ENCODE measurements at places on chromosomes 13 and 19.

GRCh38 chr13:29502391-29503008 is 93.0 kb downstream of the SLC7A1 start:
- DNase-seq, result no peak

- DNase-seq, result no peak
Observed at GRCh38 chr13:107373551-107373950, 805.6 kb upstream of the ARGLU1 start.

GRCh38 chr19:46607448-46607841 is 6.3 kb downstream of the CALM3 start:
- DNase-seq, result no peak

DNA sequence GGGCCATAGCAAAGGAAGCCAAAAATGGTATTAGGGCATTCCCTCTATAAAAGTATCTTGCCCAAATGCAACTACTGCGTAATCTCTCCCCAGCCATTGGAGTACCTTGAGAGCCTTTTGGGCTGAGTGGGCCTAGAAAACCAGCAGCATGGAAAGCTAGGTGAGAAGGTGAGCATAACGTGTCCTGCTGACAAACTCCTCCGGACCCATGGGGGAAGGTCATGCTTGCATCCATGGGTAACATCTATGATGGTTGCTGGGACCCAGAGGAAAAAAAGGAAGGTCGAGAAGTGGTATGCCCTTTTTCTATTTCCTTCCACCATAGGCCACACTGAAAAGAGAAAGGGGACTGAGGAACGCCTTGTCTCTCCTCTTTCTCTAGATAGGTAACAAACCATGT is 57.4 kb downstream of the ZNF728 start:
- DNase-seq, result no peak

DNA sequence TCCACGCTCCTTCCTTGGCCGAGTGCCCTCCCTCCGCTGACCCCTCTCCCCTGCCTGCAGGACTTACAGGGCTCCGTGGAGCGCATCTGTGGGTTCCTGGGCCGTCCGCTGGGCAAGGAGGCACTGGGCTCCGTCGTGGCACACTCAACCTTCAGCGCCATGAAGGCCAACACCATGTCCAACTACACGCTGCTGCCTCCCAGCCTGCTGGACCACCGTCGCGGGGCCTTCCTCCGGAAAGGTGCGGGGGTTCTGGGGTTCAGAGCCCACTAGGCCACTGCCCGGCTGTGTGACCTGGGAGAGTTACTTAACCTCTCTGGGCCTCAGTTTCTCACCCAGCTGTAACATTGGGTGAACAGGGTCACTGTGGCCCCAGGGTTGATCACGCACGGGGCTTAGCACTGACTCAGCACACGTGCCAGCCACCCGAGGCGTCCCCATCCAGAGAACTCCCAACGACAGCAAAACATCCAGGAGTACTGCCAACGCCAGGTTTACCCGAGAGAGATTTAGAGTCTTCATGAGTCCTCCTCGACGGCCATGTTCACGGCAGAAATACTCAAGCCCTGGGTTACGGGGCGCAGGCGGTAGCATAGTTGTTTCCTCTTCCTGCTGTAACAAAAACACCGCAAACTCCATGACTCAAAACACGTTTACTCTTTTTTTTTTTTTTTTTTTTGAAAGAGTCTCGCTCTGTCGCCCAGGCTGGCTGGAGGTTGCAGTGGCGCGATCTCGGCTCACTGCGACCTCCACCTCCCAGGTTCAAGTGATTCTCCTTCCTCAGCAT is 9.7 kb upstream of the SPACA4 start:
- DNase-seq, result no peak

- DNase-seq, result no peak
Observed at GRCh38 chr13:87810920-87811344, 139.8 kb downstream of the SLITRK5 start.

GRCh38 chr13:96422002-96422401 is 332.1 kb downstream of the HS6ST3 start:
- DNase-seq, result no peak

- no peak for DNase-seq
Observed at GRCh38 chr13:77013853-77014542, 13.0 kb downstream of the FBXL3 start.

- DNase-seq, result no peak
Observed at GRCh38 chr13:34671137-34671536, 270.9 kb upstream of the NBEA start.

DNA sequence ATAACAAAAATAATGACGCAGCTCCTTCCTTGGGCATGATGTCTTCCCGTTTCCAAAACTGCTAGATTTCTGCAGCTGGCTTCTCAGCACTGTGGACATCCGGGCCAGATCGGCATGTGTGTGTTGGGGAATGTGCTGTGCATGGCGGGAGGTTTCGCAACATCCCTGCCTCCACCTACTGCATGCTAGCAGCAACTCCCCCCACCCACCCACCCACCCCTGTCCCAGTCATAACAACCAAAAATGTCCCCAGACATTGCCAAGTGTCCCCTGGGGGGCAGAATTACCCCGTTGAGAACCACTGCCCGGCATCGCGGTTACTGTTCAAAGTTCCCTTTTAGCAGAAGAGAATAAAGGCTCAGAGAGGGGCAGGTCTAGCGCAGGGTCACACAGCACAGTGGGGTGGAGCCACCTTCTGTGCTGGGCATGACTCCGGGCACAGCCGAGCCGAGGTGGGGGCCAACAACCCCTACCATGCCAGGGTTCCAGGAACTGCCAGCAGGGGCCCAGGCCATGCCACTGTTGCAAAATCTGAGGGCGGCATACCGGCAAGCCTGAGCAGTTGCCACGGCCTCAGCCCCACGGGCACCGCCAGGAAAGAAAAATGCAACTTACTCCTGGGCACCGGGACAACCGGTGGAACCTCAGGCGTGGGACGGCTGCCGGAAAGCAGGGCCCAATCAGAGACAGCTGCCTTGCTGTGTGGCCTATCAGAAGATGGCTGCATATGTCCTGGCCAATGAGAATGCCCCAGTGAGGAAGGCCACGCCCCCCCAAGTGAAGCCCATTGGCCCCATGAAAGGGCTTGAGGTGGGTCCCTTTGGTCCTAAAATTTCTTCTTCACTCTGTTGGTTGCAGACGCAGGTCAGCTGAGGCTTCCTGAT is 22.5 kb upstream of the NFIC start:
- DNase-seq, result no peak

- no peak for DNase-seq
Observed at GRCh38 chr13:78192716-78193115, 274.1 kb upstream of the EDNRB start.

GRCh38 chr13:43763143-43763759 is 23.5 kb downstream of the ENOX1 start:
- DNase-seq, result no peak

GRCh38 chr13:84430446-84430845 is 548.2 kb upstream of the SLITRK1 start:
- no peak for DNase-seq

GRCh38 chr13:48797127-48797526 is 143.4 kb downstream of the CYSLTR2 start:
- no peak for DNase-seq

DNA sequence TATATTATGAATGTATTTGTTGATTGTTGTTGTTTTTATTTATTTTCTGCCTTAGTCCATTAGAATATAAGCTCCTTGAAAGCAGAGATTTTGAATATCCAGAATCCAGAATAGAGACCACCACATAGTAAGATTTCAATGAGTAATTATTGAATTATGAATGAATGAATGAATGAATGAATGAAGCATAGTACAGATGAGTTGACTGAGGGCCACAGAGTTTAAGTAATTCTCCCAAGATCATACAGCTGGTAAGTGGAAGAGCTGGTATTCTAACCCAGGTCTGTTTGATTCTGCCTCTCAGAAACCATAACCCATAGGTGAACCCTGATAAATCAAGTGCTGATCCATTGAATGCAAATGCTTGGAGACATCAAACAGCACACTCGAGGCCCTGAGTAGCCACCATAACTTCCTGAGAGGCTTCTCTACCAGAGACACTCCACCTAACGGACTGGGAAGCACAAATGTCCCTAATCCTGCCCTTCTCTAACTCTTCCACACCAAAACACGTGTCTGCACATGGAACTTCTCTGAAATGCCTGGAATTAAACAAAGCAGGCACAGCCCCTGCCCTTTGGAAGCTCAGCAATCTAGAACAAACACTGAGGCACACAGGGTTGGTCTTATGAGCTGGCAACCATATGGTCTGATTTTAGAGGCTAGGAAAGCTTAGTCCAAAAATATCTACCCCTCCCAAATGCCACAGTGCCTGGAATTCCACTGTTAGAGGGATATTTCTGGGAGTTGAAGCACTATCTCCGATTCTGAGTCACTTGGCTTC is 190.1 kb downstream of the FOXO1 start:
- no peak for DNase-seq

GRCh38 chr19:45994456-45994997 is 740 bp upstream of the CCDC61 start:
- no peak for DNase-seq

DNA sequence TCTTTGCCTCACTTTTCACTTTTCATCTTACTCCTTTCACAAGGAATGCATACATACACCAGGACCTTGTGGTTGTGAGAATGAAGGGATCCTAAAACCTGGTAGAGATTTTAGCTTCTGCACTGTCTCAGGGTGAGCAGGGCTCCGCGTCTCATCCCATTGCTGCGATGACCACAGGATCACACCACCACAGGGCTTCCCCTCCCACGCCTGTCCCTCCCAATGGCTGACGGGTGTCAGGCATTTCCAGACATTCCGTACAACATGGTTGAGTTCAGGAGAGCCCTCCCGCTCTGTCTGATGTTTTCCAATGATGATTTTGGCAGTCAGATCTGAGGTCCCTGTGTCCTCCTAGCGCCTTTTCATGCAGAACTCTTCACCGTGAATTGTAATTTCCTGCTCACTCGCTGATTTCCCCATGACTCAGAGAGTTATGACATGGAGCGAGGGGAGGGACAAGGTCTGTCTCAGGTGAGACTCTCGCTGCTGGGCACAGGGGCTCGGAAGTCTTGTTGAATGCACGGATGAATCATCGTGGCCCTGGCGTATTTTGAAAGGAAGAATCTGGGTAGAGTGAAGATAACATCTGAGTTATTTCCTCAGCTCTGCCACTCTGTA is 102.8 kb downstream of the TEX29 start:
- DNase-seq, result no peak

- no peak for DNase-seq
Observed at GRCh38 chr13:41782086-41782485, 178.8 kb downstream of the VWA8 start.

DNA sequence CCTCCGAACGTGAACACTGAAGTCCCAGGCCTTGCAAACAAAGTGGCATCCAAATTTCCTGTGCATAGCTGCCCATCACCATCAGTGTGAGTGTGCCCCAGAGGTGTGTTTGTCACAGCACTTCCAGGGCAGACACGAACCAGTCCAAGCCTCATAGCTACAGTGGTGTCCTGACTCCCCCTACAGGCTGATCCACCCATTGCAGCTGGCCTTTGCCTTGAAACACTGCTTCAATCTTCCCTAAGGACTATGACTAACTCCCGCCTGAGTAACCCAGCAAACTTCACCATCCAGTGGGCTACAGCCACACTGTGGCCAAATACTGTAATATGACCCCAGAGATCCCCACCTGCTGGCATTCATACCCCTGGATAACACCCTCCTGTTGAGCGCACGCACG is 3.9 kb downstream of the ZNF266 start:
- no peak for DNase-seq

DNA sequence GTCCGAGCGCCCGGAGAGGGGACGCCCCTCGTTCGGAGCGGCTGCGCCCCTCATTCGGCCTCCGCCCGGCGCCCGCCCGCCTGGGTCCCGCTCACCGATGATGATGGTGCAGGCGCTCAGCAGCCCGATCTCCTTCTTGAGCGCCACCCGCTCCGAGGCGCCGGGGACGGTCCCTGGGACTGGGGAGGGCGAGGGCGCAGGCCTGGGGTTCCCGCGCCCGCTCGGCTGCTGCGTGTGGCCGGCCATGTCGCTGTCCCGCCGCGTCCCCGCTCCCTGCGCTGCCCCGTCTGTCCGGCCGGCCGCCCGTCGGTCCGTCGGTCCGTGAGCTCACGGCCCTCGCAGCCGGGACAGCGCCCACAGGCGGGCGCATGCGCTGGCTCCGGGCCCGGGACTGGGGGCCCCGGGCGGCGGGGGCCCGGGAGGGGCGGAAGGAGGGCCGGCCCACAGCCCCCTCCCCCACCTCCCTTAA is at the start of gene SLC7A10:
Gene SLC7A10 (minus strand): TSS at position 393 of the 469 bp plus-strand sequence. CDS start 147 bp downstream, at position 246.
- no peak for DNase-seq

GRCh38 chr13:112347986-112348385 is 28.2 kb upstream of the SPACA7 start:
- no peak for DNase-seq
